ENCODE measurements at places on chromosomes 11 and 22.

DNA sequence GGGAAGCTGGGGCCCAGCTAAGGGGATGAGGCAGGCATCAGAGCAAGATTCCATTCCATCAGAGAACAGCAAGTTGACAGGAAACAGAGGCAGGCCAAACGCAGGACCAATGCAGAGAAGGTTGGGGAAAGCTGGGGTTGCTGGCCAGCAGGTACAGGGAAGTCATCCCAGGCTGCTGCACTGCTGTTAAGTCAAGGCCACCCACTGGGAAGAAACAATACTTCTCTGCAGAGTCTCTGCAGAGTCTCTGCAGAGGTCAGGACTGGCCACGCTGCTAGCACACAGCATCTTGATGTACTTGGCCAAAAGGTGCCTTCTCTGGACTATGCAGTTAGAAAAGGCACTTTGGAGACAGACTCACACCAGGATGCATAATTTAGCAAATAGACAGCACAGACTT lies 68.5 kb upstream of the CSNK2A3 start:
- DNase-seq, result no peak

- no peak for DNase-seq
Observed at GRCh38 chr11:9691865-9692264, 28.0 kb downstream of the SWAP70 start.

DNA sequence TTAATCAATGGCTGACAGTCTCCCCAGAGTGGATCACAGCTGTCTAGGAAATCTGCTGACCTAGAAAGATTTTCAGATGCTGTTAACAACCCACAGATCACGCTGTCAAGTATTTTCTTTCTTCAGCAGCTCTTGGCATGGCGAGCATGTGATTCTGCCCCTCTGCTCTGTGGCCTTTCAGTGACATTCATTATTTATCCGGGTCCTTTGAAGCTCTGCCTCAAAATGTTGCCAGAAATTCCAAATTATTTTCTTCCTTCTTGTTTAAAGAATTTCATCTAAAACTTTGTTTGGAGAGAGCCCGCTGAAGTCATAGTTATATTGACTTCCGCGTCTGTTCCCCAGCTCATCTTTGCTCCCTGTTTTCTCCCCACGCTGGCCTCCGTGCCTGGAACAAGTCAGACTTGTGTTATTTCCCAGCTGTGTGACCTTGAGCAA lies 134.1 kb downstream of the COMMD9 start:
- no peak for DNase-seq

- no peak for DNase-seq
Observed at GRCh38 chr11:71190551-71190950, 61.8 kb downstream of the SHANK2 start.

DNA sequence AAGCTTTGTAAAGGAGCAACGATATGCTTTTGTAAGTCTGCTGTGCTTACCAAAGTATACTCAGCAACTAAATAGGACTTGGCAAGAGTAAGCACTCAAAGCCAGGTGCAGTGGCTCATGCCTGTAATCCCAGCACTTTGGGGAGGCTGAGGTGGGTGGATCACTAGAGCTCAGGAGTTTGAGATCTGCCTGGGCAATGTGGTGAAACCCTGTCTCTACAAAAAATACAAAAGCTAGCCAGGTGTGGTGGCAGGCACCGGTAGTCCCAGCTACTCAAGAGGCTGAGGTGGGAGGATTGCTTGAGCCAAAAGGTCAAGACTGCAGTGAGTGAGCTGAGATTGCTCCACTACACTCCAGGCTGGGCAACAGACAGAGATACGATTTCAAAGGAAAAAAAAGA lies 67.5 kb downstream of the PAK1 start:
- DNase-seq, result no peak

GRCh38 chr11:65618763-65619162 lies 3.2 kb downstream of the PCNX3 start:
- DNase-seq, result no peak

- DNase-seq, result no peak
Observed at GRCh38 chr11:126723665-126724045, 276.9 kb downstream of the KIRREL3 start.

DNA sequence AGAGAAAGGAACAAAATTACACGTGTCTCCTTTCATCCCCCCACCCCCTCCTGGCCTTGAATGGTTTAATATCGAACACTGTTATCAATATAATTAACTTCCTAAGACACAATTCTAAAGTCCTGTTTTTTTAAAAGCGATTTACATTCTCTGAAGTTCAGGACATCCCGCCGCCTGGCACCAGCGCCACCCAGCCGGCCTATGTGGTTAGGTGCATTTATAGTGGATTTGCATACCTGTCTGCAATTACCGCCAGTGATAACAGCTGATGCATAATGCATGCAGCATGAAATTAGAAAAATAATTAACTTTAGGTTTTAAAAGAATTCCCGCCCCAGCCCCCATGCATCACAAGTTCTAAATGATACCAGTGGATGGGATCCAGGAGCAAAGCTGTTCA lies 58.6 kb downstream of the MACROD1 start:
- DNase-seq, result no peak

DNA sequence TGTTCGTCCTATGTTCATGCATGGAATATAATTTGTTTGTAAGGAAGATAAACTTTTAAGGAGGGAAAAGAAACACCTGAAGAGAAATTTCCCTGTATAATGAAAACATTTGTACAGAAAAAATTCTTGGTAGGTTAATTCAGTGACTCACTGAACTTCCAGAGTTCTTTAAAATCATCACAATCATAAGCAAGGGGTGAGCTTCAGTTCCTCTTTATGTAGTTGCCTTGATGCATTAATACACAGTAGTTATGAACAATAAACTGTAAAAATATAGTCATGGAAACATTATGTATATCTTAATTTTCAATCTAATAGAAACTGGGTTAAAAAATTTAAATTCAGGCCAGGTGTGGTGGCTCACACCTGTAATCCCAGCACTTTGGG lies 1.1 kb upstream of the C11orf65 start:
- DNase-seq, result no peak

GRCh38 chr22:16970446-16970845 lies 37.6 kb downstream of the GAB4 start:
- no peak for DNase-seq

DNA sequence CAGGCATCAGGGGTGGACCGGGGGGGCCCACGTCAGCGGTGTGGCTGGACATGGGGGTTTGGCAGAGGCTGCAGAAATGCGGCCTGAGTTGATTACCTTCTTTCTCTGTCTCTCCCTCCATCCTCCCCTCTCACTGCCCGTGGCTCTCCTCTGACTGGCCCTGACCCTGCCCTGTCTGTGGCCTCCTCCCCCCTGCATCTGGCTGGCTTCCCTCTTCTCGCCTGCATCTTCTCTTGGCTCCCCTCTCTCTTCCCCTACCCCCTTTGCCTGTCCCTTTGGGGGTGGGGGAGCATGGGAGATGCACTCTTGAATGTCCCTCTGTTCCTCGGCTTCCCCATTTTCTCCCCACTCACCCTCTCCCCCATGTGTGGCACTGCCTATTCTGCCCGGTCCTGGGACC lies 23.9 kb upstream of the TAB1 start:
- no peak for DNase-seq

DNA sequence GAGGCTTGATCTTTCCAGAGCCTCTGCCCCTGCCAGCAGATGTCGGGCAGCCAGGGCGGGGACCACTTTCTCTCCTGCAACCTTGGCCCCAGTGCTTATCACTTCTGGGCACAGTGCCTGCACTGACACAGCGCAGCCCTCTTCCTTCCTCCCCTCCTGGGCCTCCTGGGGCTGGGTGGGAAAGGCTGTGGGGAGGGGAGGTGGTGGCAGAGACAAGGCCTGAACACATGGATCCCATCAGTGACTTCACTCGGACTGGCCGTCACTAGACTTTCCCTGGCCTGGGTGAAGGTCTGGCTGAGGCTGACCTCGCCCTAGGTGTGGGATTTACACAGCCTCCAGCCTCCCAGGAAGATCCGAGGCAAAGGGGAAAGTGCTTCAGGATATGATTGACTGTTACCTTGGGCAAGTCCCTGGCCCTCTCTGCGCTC lies 68.1 kb downstream of the LRRC32 start:
- DNase-seq, result no peak

DNA sequence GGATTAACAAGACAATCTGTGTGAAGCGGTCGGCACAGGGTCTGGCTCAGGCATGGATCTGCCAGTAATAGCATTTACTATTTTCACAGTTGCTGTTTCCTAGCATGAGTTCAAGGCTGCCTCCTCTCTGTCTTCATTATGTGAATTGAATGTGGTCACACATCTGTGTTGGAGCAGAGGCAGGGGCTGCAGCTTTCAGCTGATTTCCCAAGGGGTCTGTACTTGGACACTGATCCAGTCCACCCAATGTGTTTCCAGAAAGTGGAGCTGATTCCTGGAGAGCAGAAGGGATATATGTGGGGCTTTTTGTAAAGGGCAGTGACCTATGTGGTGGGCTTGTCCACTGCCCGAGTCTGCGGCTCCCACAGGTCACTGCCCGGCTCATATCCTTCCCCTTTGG lies 3.5 kb upstream of the CELSR1 start:
- DNase-seq, result no peak

- no peak for DNase-seq
Observed at GRCh38 chr11:91876746-91877145, 347.9 kb upstream of the FAT3 start.

GRCh38 chr11:13152264-13152663 lies 125.3 kb upstream of the BMAL1 start:
- no peak for DNase-seq

- DNase-seq, result no peak
Observed at GRCh38 chr11:5923427-5923776, 18.6 kb upstream of the OR56A3 start.

DNA sequence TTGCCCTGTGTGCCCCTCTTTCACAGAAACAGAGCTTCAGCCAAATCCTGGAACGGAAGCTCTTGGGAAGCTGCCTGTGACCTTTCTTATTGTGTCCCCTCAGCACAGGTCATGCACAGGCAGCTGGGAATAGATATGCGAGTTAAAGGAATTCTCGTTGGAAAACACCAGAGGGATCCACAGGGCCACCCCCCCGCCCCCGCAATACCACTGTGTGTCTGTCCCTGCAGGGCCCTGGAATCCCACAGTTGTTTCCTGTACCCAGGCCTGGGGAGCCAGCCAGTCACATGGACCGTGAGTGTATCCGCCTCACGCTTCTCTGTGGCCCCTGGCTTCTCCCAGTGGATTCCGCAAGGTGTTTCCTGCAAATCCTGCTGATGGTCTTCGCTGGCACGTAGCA lies 29.0 kb downstream of the TIMP3 start:
- no peak for DNase-seq

- DNase-seq, result no peak
Observed at GRCh38 chr11:74018331-74019005, 9.6 kb upstream of the UCP3 start.

DNA sequence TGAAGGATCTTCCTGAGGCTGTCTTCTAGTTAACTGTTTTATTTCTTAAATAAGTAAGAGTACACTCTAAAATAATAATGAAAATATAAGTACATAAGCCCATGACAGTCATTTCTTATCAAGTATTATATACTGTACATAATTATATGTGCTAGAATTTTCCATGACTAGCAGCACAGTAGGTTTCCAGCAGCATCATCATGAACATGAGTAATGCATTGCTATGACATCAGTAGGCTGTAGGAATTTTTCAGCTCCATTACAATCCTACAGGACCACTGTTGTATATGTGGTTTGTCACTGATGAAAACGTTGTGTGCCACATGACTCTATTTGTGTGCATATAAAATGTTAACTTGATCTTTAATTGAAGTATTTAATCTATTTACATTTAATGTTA lies 22.0 kb downstream of the ZNF202 start:
- no peak for DNase-seq

DNA sequence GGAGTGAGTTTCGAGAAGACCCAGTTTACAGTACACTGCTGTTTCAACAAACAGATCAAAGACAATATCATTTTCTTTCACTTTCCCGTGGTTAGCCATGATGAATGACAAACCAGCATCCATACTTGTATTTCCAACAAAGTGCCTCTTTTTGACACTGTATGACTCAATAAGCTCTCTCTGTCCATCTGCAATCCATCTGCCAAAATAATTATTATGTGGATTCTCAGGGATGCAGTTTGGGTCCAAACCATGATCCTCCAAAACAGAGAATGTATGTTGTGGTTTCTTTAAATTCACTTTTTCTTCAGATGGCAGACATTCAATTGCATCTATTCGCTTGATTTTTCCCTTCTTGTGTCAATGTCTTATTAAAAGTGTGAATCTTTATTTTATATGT lies 37.8 kb upstream of the RASD2 start:
- DNase-seq, result no peak

- no peak for DNase-seq
Observed at GRCh38 chr22:45743687-45744086, 72.1 kb downstream of the ATXN10 start.

DNA sequence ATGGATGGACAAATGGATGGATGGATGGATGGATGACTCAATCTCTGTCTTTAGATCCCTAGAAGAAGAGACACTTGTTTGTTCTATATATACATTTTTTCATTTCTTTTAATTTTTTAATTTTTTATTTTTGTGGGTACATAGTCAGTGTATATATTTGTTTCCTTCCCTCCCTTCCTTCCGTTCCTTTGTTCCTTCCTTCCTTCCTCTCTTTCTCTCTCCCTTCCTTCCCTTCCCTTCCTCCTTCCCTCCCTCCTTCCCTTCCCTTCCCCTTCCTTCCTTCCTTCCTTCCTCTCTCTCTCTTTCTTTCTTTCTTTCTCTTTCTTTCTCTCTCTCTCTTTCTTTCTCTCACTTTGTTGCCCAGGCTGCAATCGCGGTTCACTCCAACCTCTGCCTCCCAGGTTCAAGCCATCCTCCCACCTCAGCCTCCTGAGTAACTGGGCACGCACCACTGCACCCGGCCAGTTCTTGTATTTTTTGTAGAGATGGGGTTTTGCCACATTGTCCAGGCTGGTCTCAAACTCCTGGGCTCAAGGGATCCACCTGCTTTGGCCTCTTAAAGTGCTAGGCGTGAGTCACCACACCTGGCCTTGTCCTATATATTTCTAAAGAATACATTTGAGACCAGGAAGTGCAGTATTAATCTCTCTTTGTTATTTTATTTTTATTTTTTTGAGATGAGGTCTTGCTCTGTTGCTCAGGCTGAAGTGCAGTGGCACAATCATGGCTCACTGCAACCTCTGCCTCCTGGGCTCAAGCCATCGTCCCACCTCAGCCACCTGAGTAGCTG lies 42.5 kb upstream of the AQP11 start:
- DNase-seq, result no peak

GRCh38 chr22:45131749-45132148 lies 32.0 kb upstream of the NUP50 start:
- no peak for DNase-seq

DNA sequence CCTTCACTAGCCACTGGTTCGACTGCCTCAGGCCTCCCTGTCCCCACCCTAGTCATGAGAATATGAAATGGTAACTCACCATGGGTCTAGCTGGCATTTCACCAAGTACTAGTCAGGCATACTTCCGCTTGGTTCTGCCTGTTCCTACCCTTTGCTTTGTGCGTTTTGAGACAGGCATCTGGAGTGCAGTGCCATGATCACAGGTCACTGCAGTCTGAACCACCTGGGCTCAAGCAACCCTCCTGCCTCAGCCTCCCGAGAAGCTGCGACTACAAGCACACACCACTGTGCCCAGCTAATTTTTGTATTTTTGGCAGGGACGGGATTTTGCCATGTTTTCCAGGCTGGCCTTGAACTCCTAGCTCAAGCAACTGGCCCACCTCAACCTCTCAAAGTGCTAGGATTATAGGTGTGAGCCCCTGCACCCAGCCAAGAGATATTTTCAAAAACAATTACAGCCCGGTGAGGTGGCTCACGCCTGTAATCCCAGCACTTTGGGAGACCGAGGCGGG lies 14.1 kb downstream of the HRAS start:
- no peak for DNase-seq
